Skin of body (tissue), 3 donors: ENCODE measurements at places on chromosomes 1 and 21. TPM values are rescaled to one million over a fixed set of nuclear protein-coding genes. Genes with fewer than 3 reads are reported as not detected.

GRCh38 chr1:205343431-205344065 lies 13.2 kb downstream of the KLHDC8A start:
- DNase-seq = no peak

- DNase-seq = no peak
Measured at GRCh38 chr1:165075725-165076370, 280.7 kb downstream of the LMX1A start.

DNA sequence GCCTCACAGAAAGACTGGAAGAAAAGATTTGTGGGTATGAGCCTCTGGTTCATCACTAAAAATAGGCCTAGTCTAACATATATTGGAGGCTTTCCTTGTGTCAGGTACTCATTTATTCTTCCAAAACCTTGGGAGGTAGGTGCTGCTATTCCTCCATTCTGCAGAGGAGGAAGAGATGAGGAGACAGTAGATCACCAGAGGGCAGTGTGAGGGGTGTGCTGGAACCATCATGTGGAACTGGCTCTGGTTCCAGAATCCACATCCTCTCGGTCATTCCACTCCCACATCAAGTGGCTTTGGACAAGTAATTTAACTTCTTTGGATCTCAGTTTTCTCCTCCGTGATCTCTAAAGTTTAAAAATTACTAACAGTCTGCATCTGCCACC lies 7.4 kb upstream of the INKA2 start:
- no peak for DNase-seq

GRCh38 chr1:173063171-173063570 lies 12.4 kb upstream of the TNFSF18 start:
- no peak for DNase-seq

DNA sequence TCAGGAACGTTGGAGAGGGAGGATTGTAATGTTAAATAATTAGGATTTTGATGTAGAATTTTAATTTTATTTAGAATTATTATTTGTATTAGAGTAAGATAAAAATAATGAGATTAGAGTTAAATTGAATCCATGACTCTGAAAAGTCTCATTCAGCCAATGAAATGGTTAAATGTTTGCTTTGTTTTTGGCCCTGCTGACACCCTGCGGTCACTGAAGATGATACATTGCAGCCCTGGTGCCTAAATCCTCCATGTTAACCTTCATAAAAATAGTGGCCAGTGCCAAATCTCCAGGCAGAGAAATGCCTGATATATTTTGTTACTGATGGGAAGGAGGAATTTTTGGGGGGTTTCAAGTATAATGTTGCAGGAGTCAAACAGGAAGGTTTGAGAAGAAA lies 27.3 kb upstream of the RLF start:
- no peak for DNase-seq

DNA sequence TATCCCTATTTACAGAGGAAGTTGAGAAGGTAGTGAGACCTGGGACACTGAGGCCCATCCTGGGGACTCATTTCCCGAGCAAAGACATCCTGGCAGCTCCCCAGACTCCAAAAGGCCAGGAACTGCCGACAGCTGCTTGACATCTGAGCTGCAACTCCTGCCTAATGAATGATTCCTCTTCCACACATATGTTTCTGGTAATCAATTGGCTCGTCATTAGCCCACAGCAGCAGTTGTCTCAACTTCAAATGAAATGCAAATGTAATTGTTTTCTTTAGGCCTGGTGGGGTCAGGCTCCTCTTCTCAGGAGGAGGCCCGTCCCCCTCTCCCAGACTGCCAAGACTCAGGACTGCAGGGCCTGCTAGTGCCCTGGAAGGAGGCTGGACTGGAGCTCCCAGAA lies 61.8 kb upstream of the DISP3 start:
- peak; percentile 63 for DNase-seq

GRCh38 chr1:47924270-47925048 lies 72.7 kb downstream of the TRABD2B start:
- DNase-seq = no peak

- DNase-seq = peak; percentile 68
Measured at GRCh38 chr1:196608390-196609369, at the start of gene KCNT2. Gene KCNT2, minus strand, starts transcription at chr1:196608440. Its CDS starts 131 bp downstream, at chr1:196608309.

DNA sequence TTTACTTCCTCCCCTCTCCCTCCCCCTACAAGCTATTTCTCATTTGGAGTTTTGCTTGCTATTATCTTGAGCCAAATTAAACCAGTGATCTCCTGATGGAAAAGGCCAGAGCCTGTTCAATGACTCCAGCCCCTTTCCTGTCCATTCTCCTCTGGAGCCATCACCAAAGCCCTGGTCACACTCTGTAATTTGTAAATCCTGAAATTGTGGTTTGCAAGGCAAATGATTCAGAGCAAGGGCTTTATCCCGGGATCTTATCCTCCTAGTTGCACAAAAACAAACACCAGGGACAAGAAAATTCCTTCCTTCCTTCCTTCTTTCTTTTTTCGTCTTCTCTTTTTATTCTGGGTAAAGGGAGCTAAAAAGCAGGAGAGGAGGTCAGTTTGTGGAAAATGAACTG lies 366.1 kb upstream of the ST6GALNAC5 start:
- DNase-seq = no peak

DNA sequence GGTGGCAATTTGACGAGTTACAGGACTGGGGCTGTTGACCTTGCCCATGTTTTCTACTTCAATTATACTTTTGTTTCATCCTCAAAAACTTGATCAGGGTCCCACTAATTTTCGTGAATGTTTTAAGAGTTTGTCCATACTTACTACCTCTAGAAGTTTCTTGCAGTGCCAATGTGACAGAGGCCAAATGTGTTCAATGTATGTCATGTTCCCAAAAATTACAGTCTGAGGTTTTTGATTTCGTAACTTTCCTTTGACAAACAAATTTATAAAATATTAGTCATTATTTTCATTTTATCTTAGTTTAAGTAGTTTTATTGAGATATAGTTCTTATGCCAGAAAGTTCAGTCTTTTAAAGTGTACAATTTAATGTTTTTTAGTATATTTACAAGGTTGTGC lies 15.3 kb downstream of the VPS13D start:
- DNase-seq = no peak

GRCh38 chr1:33970148-33970825 lies 106.4 kb downstream of the HMGB4 start:
- DNase-seq = no peak

DNA sequence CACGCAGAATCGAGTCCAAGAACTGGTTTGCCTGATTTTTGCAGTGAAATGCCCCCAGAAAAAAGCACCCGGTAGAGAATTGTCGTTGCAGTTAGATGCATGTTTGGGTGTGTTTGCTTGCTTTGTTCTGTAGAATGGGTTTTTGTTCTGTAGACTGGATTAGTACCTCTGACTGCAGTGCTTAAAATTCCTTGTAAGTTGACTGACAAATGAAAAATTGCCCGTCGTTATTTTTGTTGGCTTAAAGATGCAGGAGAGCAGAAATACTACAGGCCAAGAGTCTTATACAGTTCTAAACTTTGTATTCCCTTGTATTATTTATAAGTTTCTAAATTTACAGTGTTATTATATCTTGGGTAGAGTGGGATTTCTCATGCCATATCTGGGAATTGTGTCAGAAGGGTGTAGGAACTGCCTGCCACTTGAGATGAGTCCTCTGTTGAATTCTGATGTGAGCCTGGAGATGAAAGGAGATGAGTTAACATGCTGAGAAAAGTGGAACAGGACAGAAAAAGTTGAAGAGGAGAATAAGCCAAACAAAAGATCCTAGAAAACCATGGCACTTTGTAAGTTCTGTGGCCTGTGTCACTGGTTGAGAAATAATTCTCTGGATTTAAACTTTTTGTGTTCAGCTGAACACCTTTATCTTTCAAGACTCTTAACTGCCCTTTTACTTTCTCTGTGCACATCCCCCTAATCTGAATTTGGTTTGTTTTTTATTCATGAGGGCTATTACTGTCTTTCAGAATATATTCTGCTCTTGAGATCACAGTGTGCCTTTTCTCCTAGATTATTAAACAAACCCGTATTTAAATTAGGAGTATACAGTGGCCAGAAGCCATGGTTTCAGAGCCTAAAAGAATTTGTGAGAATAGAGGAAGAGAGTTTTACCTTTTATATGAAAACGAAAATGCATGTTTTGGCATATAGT lies 1.4 kb downstream of the DESI2 start:
- DNase-seq = no peak

- no peak for DNase-seq
Measured at GRCh38 chr1:30589083-30589482, 134.3 kb downstream of the MATN1 start.

DNA sequence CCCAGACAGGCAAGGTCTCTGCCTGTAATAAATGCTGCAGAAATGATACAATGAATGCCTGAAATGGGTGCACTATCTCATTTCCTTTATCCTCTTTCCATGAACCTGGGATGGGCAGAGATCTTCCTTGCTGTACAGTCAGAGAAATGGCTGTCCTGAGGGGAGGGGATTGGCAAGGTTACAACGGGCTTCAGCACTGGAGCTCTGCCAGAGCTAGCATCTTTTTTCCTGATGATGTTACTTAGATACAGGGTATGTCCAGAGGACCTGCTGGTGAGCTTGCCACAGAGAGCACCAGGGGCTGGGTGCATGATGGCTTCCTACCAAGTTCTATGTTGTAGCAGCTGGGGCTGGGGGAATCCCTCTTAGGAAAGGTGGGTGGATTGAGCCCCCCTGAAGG lies 115.1 kb downstream of the PLXNA2 start:
- no peak for DNase-seq

GRCh38 chr1:157231846-157232525 lies 93.8 kb upstream of the ETV3 start:
- no peak for DNase-seq

DNA sequence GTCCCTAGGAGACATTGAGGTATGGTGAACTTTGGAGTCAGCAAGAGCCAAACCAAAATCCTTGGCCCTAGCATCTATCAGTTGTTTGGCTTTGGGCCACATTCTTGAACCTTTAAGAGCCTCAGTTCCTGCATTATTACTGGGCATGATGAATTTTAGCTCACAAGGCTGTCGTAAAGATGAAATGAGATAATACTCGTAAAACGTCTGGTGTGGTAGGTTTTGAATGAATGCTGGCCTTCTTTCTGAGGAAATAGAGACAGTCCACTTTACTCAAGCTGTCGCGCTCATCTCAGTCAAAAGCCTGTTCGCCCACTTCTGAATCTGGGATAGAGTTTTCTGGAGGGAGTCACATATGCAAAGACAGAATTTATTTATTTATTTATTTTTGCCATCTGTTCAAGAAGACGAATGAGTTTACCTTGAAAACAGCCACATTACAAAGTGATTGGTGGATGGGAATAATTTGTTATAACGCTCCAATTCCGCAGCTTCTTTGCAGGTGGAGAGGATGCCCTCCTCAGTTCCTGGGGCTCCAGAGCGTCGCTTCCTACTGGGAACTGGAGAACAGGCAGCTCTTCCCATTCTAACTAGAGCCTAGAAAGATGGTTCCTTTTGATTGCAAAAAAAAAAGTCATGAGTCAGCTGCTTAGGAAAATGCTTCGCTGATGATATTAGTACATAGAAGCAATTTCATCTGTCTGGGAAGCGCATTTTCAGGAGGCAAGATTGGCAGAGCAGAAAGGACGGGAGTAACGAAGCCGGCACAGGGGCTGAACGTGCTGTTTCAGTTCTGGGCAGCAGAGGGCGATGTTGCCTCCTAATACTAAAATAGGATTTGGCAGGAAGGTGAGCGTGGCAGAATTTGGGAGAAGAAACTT lies 49.9 kb upstream of the CYP2J2 start:
- peak; percentile 74 for DNase-seq

DNA sequence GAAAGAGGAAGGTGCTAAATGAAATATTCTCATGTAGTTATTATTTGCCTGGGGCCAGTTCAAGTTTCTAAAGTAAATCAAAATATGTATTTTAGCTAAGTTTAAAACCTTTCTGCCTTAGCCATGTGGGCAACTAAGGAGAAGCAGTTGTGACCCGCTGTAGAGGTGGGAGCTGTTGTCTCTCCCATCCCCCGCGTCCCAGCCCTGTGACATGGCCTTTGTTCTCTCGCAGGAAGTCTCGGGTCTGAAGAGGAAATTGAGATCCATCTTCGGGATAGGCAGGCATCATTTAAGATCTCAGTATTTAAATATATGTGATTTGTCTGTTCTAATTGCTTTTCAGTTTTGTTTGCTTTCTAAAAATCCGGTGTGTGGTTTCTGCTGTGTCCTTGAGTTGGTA lies 121.5 kb downstream of the CAMTA1 start:
- DNase-seq = no peak

GRCh38 chr21:38839328-38840286 lies 33.9 kb downstream of the ETS2 start:
- DNase-seq = peak; percentile 55

DNA sequence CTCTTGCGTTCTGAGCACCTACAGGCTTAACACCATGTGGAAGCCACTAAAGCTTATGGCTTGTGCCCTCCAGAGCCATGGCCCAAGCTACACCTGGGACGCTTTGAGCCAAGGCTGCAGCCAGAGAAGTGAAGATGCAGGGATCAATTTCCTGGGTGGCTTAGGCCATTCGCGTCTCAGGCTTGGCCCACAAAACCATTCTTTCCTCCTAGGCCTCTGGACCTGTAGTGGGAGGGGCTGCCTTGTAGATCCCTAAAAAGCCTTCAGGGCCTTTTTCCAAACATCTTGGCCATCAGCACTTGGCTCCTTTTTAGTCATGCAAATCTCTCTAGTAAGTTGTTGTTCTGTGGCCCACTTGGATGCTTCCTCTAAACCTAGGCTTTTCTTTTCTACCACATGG lies 401.7 kb upstream of the RUNX1 start:
- DNase-seq = no peak

DNA sequence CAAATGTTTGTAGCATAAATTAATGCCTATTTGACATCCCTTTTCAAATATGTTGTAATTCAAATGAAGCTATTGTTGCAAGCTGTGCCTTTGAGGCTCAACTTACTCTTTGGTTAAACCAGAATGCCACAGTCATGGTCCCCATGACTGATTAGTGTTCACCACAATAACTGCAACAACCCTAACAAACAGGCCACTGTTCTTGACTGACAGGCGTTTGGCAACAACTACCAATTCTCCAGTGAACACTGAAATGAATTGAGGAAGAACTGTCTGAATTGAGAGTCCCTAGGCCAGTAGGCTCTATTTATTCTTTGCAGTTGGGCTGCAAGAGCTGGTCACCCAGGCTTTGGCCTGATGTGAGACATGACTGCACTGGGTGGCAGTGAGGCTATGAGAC lies 6.6 kb upstream of the TMEM167B start:
- DNase-seq = peak; percentile 21

GRCh38 chr1:62093261-62093660 lies 101.4 kb upstream of the L1TD1 start:
- DNase-seq = no peak

GRCh38 chr1:103457886-103458455 lies 67.5 kb upstream of the RNPC3 start:
- no peak for DNase-seq

GRCh38 chr21:32198384-32198783 lies 80.5 kb downstream of the MIS18A start:
- DNase-seq = no peak

The SPATA45 gene
- total RNA-seq = 0.89 TPM

The CDC14A gene
- total RNA-seq = 13.6 TPM

The EPHA2 gene
- total RNA-seq = 42.0 TPM

The TNFRSF14 gene
- 18.1 TPM for total RNA-seq

The ACTL8 gene
- not detected for total RNA-seq

The RPTN gene
- total RNA-seq = 4.4 TPM

The C1orf116 gene
- total RNA-seq = 6.4 TPM

The SPAG17 gene
- total RNA-seq = 3.3 TPM

The MYBPH gene
- 2.1 TPM for total RNA-seq

The CFHR5 gene
- total RNA-seq = not detected

The AQP10 gene
- total RNA-seq = 0.20 TPM
